ENCODE measurements at places on chromosomes 12 and 14.

DNA sequence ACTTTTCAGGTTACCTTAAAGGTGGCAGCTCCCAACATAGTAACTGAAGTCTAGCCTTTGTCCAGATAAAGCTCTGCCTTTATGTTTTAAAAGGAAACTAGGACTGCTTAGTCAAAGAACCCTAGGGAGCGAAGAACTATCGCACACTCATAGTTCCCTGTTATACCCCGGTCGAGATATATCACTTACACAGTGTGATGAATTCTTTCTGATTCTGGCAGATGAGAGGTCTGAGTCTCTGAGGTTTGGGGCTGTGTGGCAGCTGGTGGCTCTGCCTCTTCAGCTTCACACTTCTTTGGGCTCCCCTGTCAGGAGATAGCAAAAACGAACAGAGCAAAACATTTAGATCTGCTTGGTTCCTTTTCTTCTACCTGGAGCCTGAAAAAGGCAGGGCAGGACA lies 17.0 kb downstream of the ACIN1 start:
- H3K4me1 ChIP-seq = peaks cover 18% of the 10 kb centered on the region
- no peak overlapping the region for H3K4me3 ChIP-seq
- no peak for DNase-seq
- H3K27me3 ChIP-seq = no peaks in the 10 kb centered on the region
- peak overlapping the region; percentile 65 for H3K27ac ChIP-seq
- H3K36me3 ChIP-seq = peaks cover 96% of the 10 kb centered on the region

DNA sequence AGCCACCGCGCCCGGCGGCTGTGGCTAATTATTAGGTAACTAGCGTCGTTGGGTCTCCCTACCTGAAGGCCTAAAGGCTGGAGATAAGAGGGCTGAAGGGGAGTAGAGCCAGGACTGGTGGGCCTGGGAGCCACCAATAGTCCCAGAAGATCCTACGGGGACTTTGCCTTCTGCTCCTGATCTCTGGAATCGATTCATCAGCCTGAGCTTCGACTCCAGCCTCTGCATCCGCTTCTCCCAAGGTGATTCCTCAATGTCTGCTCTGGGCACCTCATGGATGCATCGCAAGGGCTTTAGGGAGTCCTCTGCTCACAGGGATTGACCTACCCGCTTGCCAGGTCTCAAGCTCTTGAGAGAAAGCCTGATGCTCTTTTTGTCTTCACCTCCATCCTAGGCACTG lies 14.7 kb upstream of the KDM2B start:
- no peak overlapping the region for H3K4me3 ChIP-seq
- H3K27ac ChIP-seq = no peak overlapping the region
- H3K36me3 ChIP-seq = no peaks in the 10 kb centered on the region
- H3K27me3 ChIP-seq = no peaks in the 10 kb centered on the region

- H3K4me3 ChIP-seq = no peak overlapping the region
- no peaks in the 10 kb centered on the region for H3K27me3 ChIP-seq
- no peak overlapping the region for H3K27ac ChIP-seq
These were observed 41.5 kb upstream of the NR2C1 start for GRCh38 chr12:95114766-95115405.

GRCh38 chr12:13149411-13149810 lies 45.9 kb upstream of the GSG1 start:
- H3K27ac ChIP-seq = no peak overlapping the region
- no peak for DNase-seq
- no peak overlapping the region for H3K4me3 ChIP-seq
